ENCODE measurements at places on chromosomes 3 and 15.

DNA sequence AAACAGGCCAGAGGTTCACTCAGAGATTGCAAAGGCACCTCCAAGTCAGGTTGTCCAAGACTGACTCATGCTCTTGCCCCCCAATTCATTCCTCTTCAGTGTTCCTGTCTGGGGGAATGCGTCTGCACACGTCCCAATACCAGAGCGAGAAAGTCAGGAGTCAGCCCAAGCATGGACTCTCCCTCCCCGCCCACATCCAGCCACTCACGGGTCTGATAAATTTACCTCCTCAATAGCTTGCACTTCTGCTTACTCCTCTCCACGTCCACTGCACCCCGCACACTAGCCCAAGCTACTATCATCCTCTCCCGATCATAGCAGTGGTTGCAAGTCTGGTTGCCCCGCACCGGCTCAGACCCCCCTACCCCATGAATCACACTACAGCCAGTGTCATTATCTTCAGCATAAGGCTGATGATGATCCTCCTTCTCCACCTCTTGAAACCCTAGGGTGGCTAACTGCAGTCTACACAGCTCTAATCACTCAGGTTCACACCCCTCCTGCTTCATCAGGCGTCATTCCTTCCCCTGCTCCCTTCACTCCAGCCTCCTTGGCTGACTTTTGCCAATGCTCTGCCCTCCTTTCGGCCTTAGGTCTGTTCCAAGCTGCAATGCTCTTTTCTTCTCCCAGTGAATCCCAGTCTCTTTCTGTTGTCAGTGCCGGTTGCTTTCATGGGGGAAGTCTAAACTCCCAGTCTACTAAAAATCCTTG lies 27.6 kb upstream of the MYO1E start:
- DNase-seq, result no peak

- no peak for DNase-seq
These were observed 43.9 kb downstream of the SHQ1 start for GRCh38 chr3:72804361-72804760.

GRCh38 chr3:27545061-27545460 lies 60.9 kb upstream of the SLC4A7 start:
- DNase-seq, result no peak

DNA sequence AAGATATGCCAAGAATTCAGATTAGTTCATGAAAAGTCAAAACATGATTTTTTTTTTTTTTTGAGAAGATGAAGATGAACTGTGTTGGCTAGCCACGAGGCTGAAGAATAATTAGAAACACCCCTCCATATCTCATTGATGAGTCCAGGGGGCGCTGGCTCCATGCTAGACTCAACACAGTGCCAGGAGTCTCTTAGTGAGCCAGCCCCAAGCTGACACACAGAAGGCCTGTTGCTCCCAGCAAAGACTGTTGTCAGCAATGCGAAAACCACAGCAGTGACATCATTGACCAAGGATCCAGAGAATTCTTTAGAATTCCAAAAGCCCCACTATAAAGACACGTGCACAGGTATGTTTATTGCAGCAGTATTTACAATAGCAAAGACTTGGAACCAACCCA lies 185.2 kb downstream of the ANXA2 start:
- DNase-seq, result no peak

DNA sequence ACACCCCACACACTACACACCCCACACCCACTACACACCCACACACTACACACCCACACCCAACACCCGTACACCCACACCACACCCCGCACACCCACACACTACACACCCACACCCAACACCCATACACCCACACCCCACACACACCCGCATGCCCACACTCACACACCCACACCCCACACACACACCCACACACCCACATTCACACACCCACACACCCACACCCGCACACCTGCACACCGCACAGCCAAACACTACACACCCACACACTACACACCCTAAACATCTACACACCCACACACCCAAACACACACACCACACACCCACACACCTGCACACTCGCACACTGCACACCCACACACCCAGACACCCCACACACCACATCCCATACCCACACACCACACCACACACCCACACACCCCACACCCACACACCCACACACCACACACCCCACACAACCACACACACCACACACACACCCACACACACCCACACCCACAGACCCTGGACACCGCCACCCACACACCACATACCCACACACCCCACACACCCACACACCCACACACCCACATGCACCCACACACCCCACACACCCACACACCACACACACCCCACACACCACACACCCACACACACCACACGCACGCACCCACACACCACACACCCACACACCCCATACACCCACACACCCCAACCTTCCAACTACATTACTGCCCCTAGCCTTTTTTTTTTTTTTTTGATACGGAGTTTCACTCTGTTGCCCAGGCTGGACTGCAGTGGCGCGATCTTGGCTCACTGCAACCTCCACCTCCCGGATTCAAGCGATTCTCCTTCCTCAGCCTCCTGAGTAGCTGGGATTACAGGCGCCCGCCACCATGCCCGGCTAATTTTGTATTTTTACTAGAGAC lies 16.9 kb downstream of the CEP19 start:
- DNase-seq, result no peak

DNA sequence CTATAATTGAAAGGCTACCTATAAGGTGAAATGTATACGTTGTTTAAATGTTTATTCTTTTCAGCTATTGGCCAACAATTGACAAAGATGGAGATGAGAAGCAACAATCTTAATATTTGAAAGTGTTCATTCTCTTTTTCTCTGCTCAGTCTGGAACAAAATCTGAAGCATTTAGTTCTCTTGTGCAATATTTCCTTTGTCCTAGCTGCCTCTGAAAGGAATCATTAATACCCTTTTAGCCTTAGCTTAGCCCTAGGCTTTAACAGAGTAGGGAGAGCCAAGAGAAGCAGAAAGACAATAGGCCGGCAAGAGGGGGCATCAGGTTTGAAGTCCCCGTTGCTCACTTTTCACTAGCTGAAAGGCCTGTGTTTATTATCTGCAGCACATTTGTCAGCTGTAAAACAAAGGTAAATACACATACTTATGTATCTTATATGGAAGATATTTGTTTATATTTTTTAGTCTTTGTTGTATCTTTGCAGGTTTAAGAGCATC lies 422.5 kb upstream of the SEMA6D start:
- no peak for DNase-seq

Data from NCI-H1436 (cell line).